ENCODE measurements at places on chromosomes 7 and 10.
A peak's percentile ranks its signal among the peaks of the same experiment; 100 is the strongest.

DNA sequence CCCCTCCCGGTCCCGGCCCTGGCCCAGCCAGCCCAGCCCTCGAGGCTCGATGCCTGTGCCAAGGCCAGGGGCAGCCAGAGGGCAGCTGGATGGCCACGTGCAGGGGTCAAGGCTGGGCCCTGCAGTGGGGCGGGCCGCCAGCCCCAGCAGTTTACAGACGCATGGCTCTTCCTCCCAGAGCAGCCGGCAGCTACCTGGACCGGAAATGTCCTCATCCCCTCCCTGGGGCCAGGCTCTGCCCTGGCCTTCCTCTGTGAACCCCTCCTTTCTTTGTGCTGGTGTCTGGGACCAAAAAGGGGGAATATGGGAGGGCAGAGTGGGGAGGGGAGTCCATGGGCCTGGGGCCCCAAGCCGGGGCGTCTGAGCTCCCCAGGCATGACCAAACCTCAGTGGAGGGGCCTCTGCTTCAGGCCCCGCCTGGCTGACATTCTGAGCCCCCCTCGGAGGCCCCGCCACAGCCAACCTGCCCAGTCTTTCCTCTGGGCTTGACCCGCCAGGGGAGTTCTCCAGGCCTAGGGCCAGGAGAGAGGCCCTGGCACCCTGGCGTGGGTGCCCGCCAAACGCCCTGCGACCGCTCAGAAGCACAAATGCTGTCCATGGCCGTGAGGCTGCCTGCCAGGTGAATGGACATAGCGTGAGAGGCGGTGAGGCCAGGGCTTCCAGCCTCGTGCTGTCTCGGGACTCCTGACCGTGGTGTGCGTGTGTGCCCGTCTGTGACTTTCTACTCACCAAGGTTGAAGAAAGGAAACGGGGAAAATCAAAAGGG, 24.7 kb upstream of the AMZ1 start:
- DNase-seq, result no peak

GRCh38 chr10:88707429-88708155, 1.5 kb downstream of the LIPK start:
- DNase-seq, result peak; percentile 20

DNA sequence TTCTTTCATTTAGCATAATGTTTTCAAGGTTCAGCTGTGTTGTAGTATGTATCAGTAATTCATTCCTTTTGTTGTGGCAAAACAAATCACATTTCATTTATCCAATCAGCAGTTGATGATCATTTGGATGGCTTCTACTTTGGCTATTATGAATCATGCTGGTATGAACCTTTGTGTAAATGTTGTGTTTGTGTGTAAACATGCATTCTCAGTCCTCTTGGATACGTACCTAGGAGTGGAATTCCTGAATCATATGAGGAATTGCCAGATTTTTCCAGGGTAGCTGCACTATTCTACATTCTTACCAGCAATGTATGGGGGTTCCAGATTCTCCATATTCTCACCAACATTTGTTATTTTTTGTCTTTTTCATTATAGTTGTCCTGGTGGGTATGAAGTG, 578.5 kb upstream of the MKI67 start:
- DNase-seq, result no peak

- DNase-seq, result no peak
Observed at GRCh38 chr7:127979728-127980126, 51.5 kb downstream of the LRRC4 start.

DNA sequence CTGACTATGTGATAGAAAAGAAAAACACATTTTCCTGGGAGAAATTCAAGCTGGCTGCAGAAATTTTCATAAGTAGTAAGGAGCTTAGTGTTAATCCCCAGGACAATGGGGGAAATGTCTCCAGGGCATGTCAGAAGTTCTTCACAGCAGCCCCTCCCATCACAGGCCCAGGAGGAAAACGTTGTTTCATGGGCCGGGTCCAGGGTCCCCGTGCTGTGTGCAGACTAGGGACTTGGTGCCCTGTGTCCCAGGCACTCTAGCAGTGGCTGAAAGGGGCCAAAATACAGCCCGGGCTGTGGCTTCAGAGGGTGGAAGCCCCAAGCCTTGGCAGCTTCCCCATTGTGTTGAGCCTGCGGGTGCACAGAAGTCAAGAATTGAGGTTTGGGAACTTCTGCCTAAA, 99.0 kb upstream of the ASAH2 start:
- no peak for DNase-seq

DNA sequence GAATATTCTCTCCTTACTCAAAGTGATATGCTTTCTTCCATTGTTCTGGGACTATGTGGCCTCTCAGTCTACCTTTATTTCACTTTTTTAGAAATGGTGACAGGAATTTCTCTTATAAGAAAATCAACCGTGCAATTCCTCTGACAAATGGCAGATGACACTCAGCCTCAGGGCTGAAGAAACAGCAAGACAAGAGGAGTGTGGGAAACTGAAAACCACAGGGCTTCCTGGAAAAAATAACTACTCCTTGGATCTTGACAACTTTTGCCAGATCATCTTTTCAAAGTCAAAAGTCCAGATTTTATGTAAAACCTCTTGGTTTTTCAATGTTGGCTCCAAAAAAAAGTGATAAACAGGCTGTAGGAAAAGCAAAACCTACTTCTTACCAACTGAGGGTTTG, 121.5 kb downstream of the TYW1B start:
- no peak for DNase-seq

DNA sequence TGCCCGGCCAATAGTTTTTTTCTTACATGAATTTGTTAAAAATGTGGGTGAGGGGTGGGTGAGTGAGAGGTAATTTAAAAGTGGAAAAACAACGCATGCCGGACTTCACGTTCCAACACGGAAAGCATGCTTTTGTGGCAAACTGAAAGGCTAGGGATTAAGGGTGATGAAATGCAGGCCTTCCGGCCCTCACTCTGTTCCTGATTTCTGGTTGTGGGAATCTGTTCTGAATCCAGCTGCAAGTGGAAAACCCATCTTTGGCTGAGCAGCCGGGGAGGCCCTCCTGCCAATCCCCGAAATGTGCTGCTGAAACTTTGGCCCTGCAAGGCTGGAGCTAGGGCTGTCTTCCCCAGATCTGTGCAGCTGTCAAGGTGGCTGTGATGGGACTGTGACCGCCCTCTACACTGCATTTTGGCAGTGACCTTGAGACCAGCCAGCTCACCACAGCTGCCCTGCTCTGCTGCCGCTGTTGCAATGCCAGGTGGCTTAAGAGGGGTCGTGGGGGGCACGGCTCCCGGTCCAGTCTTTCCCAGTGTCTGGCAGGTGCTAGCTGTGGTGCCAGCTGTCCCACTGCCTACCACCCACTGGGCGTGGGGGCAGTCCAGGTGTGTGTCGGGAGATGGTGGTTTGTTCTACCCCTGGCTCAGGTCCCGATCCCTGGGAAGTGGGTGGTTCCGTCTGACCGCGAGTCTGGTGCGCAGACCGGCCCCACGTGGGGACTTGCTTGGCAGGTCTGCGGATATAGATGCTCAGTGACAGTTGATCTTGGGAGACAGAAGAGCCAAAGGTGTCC, 39.0 kb downstream of the TET1 start:
- DNase-seq, result no peak

- DNase-seq, result no peak
Observed at GRCh38 chr10:109317746-109318366, 605.5 kb downstream of the XPNPEP1 start.

- peak; percentile 80 for DNase-seq
Observed at GRCh38 chr7:106947244-106947728, 82.2 kb downstream of the PIK3CG start.

DNA sequence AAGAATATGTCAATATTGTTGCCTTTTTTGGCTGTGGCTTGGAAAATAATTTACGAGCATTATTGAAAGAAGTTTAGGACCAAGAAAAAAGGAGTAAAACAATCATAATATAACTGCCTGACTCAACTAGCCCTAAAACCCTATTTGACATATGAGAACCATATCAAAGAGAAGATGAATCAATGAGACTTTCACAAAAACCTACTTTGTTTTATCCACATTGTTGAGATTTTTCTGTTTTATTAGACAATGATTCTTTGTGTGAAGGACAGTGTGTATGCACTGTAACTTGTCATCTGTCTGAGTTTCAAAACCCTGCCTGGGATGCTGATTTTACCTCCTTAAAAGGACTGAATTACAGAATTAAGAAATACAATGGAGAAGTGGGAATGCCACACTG, 19.0 kb downstream of the SOSTDC1 start:
- DNase-seq, result no peak

GRCh38 chr7:123535517-123535916, 1.1 kb upstream of the IQUB start:
- no peak for DNase-seq

DNA sequence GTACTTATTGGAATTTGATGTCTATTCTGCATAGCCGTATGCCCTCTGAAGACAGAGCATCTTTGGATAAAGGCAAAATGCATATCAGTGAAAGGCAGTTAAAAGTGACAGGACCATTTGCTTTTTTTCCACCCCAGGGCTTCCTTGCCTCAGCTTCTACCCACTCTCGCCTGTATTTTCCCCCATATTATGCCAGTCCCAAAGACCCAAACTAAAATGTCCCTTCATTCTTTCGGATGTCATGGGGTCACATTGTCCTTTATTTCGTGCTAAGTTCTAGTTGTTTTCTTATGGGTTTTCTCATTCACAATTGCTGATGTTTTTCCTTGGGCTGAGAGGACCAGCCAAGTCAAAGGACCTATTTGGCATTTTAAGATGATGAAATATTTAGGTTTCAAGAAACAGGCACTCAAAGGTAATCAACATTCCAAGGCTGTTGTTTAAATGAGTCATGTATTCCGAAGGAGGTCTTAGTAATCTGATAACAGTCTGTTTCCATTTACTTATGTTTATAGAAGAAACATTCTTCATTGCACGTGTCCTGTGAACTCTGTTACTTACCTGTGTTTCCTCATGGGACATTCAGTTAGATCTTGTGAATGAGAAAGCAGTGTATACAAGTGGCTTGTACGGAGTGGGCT, 74.1 kb downstream of the DNAH11 start:
- DNase-seq, result peak; percentile 42

DNA sequence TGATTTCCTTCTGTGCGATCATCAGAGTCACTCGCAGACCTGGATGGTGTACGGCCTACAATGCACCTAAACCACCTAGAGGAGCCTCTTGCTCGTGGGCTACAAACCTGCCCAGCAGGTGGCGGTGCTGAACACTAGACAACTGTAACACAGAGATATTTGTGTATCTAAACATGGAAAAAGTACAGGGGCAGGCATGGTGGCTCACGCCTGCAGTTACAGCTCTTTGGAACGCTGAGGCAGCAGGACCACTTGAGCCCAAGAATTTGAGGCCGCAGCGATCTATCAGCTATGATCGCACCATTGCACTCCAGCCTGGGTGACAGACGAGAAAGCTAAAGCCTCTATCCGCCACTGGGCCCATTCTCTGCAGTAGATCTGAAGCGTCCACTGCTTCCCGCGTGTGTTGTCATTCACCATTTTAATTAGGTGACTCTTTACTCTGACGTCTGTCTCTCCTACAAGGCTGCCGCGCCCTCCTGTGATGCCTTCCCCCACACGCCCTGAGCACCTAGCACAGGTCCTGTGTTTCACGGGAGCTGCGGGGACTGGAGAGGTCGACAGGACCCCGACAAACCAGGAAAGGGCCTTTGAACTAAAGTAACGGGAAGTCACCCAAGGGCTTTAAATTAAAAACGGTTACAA, 774 bp downstream of the TUBGCP2 start:
- DNase-seq, result no peak

DNA sequence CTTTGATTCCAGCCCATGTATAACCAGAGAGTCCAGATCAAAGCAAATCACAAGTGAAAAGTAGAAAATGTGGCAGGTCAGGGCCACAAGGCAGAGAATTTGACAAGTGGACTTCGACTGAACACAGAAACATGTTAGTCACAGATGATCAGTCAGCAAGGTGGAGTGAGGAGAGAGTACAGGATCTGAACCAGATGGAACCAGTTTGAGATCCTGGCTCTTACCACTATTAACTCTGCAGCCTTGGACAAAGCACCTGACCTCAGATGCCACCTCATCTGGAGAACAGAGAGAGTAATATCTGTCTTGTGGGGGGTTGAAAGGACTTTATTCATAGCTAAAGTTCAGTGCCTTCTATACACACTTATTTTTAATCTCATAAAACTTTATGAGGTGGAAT, 4.4 kb downstream of the MRLN start:
- no peak for DNase-seq

DNA sequence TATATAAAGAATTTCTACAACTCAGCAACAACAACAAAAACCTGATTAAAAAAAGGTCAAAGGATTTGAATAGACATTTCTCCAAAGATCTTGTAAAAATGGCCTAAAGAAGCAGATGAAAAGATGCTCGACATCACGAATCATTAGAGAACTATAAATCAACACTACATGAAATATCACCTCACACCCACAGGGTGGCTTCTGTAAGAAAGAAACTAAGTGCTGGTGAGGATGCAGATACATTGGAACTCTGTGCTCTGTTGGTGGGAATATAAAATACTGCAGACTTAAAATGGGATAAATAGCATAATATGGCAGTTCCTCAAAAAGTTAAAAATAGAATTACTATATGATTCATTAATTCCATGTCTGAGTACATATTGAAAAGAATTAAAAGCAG, 38.3 kb upstream of the CDCA7L start:
- DNase-seq, result no peak

DNA sequence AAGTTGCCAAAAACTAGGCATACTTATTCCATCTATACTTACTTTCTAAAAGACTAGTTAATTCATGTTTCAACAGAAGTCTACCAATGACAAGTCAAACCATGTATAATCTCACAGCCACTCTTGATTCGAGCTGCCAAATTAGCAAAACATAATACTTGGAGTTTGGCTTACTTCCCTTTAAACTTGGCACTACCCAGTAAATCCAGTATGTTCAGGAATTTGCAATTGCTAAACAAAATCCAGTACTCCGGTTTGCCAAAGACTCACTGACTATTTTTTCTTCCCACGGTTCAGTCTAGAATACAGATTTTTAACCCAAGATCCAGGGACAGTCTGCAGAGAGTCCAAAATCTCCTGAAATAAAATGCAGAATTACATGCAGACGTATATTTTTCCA, 4.6 kb downstream of the OAT start:
- no peak for DNase-seq

DNA sequence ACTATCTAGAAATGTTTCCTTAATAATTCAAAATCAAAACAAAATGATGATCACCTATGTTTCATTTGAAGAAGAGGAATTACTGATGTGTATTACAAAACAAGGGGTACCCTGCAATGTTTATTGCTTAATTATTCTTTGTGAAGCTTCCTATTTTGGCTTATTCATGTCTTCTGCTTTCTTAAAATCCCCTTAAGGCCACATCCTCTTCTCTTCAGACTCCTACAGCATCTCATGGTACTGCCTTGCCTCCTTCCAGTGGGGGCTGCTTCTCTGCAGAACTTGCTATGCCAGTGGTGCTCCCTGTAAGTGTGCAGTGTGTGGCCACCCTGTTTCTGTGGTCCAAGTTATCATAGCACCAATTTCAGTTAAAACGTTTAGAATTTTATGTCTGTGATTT, 35.0 kb downstream of the CCDC146 start:
- DNase-seq, result no peak

GRCh38 chr10:36336315-36336714, 694.2 kb upstream of the FZD8 start:
- no peak for DNase-seq

- DNase-seq, result no peak
Observed at GRCh38 chr10:62648921-62649320, 155.6 kb upstream of the ADO start.

All from glomerular endothelial cell (primary cell).